ENCODE measurements at places on chromosomes 7 and 10. TPM values are rescaled to one million over a fixed set of nuclear protein-coding genes. Genes with fewer than 3 reads are reported as not detected.
A peak's percentile ranks its signal among the peaks of the same experiment; 100 is the strongest.

DNA sequence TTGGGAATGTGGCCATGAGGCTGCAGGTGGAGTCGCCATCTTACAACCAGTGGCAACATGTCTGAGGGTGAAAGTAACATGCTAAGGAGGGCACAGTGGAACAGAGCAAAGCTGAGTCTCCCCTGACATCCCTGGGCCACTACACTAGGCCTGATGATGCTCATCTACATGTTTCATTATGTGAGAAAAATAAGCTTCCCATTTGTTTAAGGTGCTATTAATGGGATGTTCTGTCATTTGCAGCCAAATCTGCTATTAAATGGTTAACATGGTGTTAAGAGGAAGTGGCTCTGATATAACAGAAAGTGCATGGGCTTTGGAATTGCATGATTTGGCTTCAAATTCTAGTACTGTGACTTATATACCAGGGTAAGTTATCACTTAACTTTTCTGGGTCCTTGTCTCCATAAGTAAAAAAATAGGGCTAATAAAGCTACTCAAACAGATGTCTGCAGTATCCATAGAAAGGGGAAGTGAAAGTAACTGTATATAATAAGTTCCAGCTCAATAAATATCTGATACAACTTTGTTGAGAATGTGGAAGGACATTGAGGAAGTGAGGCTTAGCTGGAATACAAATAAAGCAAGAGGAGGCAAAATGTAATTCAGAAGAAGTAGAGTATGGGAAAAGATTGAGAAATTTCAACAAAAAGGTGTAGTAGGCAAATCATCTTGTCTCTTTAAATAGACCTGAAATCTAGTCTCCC, 158.9 kb downstream of the RTKN2 start:
- no peak for DNase-seq

DNA sequence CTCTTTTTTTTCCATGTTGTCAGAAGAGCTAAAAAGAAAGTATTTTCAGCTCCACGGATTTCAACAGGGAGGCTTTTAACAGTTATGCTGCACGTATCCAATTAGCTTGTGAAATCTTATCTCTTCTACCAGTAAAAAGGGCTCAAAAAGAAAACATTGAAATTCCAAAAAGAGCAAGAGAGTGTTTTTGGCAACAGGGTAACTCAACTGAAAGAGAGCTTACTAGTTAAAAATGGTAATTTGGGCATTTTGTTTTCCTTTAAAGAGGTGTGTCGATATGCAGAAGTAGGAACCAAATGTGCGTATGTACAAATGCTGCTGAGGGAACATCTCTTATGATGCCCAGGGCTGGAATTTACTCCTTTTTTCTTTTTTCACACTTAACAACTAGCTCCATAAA, 292.8 kb downstream of the PRKG1 start:
- DNase-seq: no peak

Gene ELOVL3
- 0.28 TPM for polyA plus RNA-seq

DNA sequence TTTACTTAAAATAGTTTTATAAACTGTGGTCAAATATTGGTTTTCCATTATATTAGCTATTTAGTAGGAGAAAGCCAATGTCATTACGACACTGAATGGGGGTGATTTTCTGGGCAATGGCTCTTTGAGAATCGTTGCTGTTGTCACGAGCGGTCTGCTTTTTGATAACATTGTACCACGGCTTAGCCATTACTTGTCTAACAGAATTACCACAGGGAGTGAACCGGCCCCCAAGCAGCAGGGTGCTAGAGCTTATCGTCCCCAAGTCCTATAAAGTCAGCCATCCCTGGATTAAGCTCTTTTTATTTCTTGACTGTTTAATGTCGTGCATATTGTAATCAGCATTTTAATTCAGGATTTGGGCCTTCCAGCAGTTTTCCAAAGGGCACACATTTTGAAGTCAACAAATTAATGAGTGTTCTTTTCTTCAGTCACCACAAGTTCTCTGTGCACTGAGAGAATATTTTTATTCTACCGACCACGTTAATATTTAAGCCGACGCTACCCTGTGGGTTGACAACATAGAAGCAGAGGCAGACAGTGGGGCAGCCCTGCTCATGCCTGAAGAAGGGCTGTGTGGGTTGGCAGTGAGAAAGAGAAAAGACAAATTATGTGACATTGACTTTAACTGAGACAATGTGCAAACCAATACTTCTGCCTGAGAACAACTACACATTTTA, 125.8 kb downstream of the ICA1 start:
- no peak for DNase-seq

- no peak for DNase-seq
These were observed 13.9 kb downstream of the TSPAN14 start for GRCh38 chr10:80468002-80468401.

- peak; percentile 4 for DNase-seq
These were observed 256.0 kb upstream of the AUTS2 start for GRCh38 chr7:69342154-69342884.

DNA sequence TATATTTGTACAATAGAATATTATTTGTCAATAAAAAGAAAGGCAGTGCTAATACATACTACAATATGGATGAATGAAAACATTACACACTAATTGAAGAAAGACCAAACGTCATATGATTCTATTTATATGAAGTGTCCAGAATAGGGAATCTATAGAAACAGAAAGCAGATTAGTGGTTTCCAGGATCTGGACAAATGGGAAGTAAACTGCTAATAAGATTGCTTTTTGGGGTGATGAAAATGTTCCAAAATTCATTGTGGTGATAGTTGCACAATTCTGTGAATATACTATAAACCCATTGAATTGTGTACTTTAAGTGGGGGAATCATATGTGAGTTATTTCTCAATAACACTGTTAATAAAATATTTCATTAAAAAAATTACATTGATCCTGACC, 78.2 kb upstream of the IFRD1 start:
- no peak for DNase-seq

Gene NEUROD6
- not detected for polyA plus RNA-seq

- no peak for DNase-seq
These were observed 202.6 kb upstream of the KAT6B start for GRCh38 chr10:74623786-74624185.

GRCh38 chr10:29202386-29202940, 86.4 kb upstream of the LYZL1 start:
- no peak for DNase-seq
